ENCODE measurements at places on chromosomes 7 and 10.

DNA sequence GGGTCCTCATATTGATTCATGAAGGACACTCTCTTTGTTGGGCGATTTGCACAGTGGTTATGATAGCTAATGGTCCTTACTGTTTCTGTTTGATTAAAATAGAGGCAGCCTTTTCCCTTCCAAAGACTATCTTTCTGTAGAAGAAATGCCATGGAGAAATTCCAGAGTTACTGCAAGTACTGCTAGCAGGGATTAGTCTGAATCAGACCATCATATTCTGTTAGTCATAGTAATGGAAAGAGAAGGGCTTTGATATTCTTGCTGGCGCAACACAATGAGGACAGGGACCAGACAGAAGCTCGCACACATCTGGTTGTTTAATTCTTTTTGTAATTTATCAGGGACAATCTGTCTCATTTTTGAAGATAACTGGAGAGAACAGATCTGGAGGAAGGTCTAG, 304.5 kb upstream of the FZD8 start:
- DNase-seq = no peak

DNA sequence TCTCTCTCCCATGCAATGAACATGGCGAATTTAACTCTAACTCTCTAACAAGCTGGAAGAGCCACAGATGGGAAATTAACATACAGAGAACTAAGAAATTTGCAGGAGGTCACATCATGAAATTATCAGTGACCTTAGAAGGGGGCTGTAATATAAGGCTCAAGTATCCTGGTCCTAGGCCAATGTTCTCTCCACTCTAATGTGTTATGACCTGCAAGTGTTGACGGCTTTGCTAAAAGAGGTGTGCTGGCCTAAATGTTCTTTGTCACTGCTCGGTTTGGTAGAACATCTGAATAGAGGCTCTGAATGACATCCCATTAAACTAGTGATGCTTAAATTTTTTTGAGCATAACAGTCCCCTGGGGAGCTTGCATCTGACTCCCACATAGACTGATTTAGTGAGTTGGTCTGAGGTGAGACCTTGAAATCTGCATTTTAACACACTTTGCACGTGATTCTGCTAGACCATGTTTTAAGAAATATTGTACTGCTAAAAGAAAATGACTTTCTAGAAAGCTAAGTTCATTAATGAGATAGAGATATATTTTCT, 129.3 kb downstream of the GFRA1 start:
- DNase-seq = no peak

DNA sequence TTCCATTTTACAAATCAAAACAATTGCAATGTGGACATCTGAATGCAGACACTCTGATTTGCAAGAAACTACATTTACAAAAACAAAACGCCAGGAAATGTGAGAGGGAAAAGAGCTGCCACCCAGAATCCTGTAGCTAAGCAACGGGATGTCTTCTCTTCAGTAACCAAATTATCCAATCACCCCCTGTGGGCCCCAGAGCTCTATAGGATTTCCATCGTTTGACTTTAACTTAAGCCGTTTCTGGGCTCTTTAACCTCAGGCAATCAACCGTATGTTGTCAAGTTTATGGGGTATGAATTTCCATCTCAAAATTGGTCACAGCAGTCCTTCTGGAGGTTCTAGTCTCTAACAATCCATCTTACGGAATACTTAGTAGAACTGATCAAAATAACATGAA, 240.5 kb downstream of the ETV1 start:
- no peak for DNase-seq

GRCh38 chr7:90580051-90580450, 16.1 kb upstream of the CDK14 start:
- DNase-seq = peak; percentile 12

DNA sequence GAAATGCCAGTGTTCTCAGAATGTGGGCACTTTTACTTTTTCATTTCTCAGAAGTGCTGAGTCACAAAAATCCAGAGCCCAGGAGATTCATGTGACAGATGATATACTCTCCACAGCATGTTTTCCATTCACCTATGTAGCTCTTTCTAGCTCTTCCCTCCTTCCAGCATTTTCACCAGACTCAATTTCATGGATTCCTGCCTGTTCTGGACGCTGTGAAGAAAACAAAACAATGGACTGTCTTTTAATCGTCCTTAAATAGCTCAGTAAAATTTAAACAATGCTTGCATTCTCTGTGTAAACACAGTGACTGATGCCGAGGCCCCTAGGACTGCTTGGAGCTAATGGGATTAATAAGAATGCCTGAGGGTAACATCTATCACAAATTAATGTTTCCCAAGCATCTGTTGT, 25.5 kb downstream of the ZNF713 start:
- no peak for DNase-seq

DNA sequence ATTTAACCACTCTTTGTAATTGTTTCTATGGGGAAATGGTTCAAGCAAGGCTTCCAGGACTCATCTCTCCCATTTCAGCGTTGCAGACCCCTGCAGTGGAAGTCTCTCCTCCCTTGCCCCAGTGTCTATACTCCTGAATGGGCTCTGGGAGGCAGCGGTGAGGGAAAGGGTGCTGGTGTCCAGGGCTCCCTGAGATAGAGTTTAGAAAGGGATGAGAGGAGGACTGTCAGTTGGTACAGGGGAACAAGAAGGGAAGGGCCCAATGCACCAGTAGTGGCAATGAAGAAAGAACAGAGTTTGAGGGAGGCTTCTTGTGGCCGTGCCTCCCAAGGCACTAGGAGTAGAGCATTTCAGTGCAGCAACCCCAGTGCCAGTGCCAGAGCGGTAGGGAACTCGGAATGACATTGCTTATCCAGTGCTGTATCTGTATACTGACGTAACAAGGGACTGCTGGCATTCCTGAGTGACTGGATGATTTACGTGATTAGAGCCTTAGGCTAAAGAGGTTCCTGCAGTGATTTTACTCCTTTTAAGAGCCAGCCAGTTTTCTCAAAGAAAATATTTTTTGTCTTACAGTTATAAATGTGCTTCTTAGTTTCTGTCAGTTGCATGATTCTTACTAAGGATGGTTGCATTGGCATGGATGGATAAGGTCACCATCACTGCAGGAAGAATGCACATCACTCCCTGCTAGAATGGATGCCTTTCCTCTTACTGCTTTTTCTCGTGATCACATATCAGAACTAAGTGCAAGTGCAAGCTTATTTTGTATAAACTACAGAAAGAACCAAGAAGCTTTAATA, 28.0 kb downstream of the PRPF18 start:
- DNase-seq = no peak

GRCh38 chr7:3518546-3518945, 217.5 kb downstream of the SDK1 start:
- no peak for DNase-seq
